T-helper 17 cell (primary cell): ENCODE measurements at places on chromosomes 12 and 14.
A peak's percentile ranks its signal among the peaks of the same experiment; 100 is the strongest.

GRCh38 chr12:85759091-85759490 lies 77.1 kb downstream of the RASSF9 start:
- H3K4me3 ChIP-seq: no peak overlapping the region
- no peak for DNase-seq
- H3K36me3 ChIP-seq: no peaks in the 10 kb centered on the region

DNA sequence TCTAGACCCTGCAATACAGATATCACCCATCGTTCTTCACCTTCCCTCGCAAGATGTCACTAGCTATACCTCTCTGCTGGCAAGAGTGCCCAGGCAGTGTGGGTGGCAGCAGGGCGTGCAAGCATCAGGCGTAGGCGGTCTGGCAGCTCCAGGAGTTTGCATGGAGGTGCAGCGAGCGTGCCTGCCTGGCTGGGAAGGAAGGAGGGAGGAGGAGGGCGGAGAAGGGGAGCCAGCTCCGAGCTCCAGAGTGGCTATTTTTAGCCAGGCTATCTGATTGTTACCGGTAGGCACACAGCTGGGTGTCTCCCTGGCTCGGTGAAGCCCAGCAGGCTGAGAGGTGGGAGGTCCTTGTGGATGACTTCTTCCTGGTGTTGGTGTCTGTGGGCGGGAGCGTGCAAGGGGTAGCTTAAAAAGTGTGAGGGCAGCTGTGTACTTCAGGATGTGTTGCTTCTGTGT lies 6.2 kb downstream of the FOXJ2 start:
- no peaks in the 10 kb centered on the region for H3K27me3 ChIP-seq
- DNase-seq: no peak
- H3K4me3 ChIP-seq: peak overlapping the region; percentile 95
- peaks cover 57% of the 10 kb centered on the region for H3K4me1 ChIP-seq

GRCh38 chr12:79842630-79843029 lies 92.3 kb downstream of the PPP1R12A start:
- peaks cover 22% of the 10 kb centered on the region for H3K4me1 ChIP-seq
- H3K27me3 ChIP-seq: no peaks in the 10 kb centered on the region
- H3K36me3 ChIP-seq: peaks cover 17% of the 10 kb centered on the region
- no peak for DNase-seq
- H3K4me3 ChIP-seq: no peak overlapping the region

GRCh38 chr12:52546126-52546525 lies 6.8 kb downstream of the KRT71 start:
- no peak overlapping the region for H3K27ac ChIP-seq
- no peaks in the 10 kb centered on the region for H3K36me3 ChIP-seq
- no peak overlapping the region for H3K4me3 ChIP-seq
- peaks cover 52% of the 10 kb centered on the region for H3K27me3 ChIP-seq
- peaks cover 7% of the 10 kb centered on the region for H3K4me1 ChIP-seq

DNA sequence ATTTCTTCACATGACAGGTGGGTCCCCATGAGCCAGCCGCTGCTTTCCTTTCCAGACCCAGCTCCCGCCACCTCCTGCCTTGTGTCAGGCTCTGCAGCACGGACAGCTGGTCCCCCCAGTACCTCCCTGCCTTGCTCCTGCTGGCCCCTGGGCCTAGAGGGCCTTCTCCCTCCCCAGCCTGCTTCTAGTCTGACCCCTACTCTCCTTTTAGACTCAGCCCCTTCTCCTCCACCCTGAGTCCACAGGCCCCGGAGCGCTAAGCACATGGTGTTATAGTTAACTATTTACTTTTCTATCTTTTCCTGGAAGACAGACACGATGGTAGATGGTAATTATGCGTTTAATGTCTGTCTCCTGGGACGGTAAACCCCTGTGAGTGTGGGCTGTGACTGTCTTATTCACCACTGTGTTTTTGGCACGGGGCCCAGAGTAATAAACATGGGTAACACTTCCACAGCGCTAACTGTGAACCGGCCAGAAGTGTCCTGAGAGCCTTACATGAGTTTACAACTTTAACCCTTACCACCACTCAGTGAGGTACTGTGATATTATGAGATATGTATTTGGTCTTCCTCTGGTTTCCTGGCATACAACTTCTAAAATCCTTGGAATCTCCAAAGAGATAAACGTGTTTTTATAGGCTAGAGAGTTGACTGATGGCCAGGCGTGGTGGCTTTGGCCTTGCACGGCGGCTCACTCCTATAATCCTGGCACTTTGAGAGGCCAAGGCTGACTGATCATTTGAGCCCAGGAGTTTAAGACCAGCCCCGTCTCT lies 41.2 kb downstream of the DGLUCY start:
- H3K4me1 ChIP-seq: peaks cover 12% of the 10 kb centered on the region
- H3K4me3 ChIP-seq: no peak overlapping the region
- H3K27ac ChIP-seq: peak overlapping the region; percentile 21
- no peaks in the 10 kb centered on the region for H3K27me3 ChIP-seq
- peaks cover 5% of the 10 kb centered on the region for H3K36me3 ChIP-seq
- no peak for DNase-seq

DNA sequence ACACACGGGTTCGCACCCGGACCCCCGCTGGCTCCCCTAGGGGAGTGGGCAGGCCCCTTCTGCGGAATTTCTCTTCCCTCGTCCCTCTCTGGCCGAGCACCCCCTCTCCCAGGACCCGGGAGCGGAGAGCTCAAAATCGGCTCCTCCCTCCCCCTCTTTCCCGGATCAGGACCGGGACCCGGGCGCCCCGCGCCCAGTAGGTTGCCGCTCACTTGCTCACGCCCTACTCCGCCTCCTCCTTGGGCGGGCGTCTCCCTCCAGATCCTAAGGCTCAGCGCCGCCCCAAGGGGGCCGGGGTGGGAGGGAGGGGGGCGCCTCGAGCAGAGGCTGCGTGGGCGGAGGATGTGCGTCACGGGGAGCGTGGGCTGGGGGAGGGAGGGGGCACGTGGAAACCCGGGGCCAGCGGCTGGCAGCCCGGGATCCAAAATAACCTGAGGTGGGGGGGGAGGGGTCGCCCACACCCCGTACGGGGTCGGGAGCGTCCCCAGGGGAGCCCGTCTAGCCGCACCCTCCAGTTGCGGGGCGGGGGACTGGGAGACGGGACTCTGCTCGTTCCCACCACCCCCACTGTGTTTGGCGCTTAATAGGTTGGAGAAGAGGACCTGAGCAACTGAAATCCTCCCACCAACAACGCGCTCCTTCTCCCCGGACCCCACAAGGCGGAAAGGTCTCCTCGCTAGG lies 1.8 kb upstream of the NAB2 start:
- H3K4me3 ChIP-seq: peak overlapping the region; percentile 96
- H3K36me3 ChIP-seq: no peaks in the 10 kb centered on the region
- H3K4me1 ChIP-seq: peaks cover 41% of the 10 kb centered on the region

GRCh38 chr12:115375186-115375991 lies 691.4 kb upstream of the TBX3 start:
- no peak for DNase-seq
- no peak overlapping the region for H3K4me3 ChIP-seq
- H3K4me1 ChIP-seq: no peaks in the 10 kb centered on the region
- no peak overlapping the region for H3K27ac ChIP-seq

GRCh38 chr12:94046626-94047410 lies 101.6 kb upstream of the PLXNC1 start:
- no peaks in the 10 kb centered on the region for H3K27me3 ChIP-seq
- peaks cover 3% of the 10 kb centered on the region for H3K4me1 ChIP-seq
- no peak overlapping the region for H3K4me3 ChIP-seq
- H3K36me3 ChIP-seq: peaks cover 3% of the 10 kb centered on the region
- H3K27ac ChIP-seq: no peak overlapping the region

GRCh38 chr12:59742841-59743240 lies 147.0 kb downstream of the SLC16A7 start:
- H3K27ac ChIP-seq: no peak overlapping the region
- DNase-seq: no peak
- H3K36me3 ChIP-seq: peaks cover 7% of the 10 kb centered on the region
- no peak overlapping the region for H3K4me3 ChIP-seq
- H3K4me1 ChIP-seq: peaks cover 2% of the 10 kb centered on the region
- no peaks in the 10 kb centered on the region for H3K27me3 ChIP-seq

- no peaks in the 10 kb centered on the region for H3K36me3 ChIP-seq
- H3K4me3 ChIP-seq: peak overlapping the region; percentile 76
- H3K4me1 ChIP-seq: peaks cover 57% of the 10 kb centered on the region
- peak overlapping the region; percentile 99 for H3K27ac ChIP-seq
These were observed 51.6 kb downstream of the PLEKHG3 start for GRCh38 chr14:64755781-64756221.

GRCh38 chr12:30794591-30795409 lies 40.0 kb upstream of the CAPRIN2 start:
- H3K4me3 ChIP-seq: peak overlapping the region; percentile 77
- no peak overlapping the region for H3K27ac ChIP-seq
- H3K27me3 ChIP-seq: peaks cover 56% of the 10 kb centered on the region
- H3K36me3 ChIP-seq: peaks cover 2% of the 10 kb centered on the region
- H3K4me1 ChIP-seq: peaks cover 13% of the 10 kb centered on the region
